ENCODE measurements at places on chromosomes 4 and X.
A peak's percentile ranks its signal among the peaks of the same experiment; 100 is the strongest.

- DNase-seq, result no peak
These were observed 1440.9 kb upstream of the ADGRL3 start for GRCh38 chr4:59759082-59759825.

DNA sequence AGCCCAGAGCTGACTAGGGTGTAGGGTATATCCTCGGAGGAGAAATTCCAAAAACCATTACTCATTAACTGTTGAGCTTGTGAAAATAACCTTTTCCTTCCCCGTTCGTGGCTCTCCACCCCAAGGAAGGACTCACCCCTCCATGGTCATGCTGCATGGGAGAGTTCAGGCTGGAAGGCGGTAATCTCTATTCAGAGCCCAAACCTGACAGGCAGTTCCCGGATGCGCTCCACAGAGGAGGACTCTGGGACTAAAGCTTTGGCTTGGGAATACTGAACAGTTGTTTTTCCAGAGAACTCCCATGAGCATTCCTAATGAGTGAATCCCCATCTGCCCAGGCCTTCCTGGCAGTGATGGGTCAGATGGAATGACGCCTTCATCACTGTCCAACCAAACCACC lies 125.4 kb downstream of the BCOR start:
- DNase-seq, result no peak

- DNase-seq, result no peak
These were observed 58.0 kb downstream of the VGLL1 start for GRCh38 chrX:136589966-136590365.

- DNase-seq, result peak; percentile 75
These were observed at the start of gene KLHL4 for GRCh38 chrX:87517571-87518141. KLHL4 (plus strand) TSS chrX:87517802; CDS start chrX:87517894, 92 bp downstream.

DNA sequence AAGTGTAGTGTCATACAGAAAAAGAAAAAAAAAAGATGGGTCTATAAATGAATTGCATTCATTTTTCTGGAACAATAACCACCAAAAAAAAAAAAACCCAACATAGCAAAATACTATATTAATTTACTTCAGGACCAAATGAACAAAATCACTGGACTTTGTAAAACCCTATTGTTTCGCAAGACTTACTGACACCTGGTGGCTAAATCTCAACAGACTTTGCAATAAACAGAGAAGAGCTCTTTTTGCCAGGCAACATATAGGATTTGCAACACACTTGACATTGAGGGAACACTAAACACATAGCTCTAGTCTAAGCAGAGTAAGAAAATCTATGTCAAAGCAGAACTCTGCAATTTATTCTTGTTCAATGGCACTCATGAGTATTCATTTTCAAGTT lies 990.2 kb downstream of the STPG2 start:
- DNase-seq, result no peak

Measured in head of caudate nucleus (tissue), 42 donors.